Activated CD4-positive, alpha-beta T cell treated with anti-CD3 and anti-CD28 coated beads, Interleukin-2, amount 10 ng/mL, durations not matched to agents 24 days and 14 days (primary cell): ENCODE measurements at places on chromosomes 3 and 15.
A peak's percentile ranks its signal among the peaks of the same experiment; 100 is the strongest.

- no peak for DNase-seq
These were observed 163.2 kb upstream of the P2RY1 start for GRCh38 chr3:152671446-152672319.

DNA sequence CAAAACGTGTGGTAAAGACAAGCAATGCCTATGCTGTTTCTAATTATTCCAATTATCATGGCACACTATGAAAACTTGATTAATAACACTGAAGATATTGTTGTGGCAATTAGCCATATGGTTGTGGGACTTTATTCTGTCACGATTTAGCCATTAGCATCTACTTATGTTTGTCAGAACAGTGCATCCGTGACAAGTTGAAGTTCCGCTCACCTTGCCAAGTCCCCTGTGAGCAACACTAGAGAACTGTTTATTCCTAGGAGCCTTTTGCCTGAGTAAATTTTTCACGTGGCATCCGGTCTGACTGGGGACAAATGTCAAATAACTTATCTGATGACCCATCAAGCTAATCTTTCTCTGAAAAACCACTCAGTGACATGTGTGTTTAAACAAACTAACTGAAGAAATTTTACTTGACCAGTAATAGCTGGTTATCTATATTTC is 403.3 kb downstream of the TBC1D5 start:
- no peak for DNase-seq

DNA sequence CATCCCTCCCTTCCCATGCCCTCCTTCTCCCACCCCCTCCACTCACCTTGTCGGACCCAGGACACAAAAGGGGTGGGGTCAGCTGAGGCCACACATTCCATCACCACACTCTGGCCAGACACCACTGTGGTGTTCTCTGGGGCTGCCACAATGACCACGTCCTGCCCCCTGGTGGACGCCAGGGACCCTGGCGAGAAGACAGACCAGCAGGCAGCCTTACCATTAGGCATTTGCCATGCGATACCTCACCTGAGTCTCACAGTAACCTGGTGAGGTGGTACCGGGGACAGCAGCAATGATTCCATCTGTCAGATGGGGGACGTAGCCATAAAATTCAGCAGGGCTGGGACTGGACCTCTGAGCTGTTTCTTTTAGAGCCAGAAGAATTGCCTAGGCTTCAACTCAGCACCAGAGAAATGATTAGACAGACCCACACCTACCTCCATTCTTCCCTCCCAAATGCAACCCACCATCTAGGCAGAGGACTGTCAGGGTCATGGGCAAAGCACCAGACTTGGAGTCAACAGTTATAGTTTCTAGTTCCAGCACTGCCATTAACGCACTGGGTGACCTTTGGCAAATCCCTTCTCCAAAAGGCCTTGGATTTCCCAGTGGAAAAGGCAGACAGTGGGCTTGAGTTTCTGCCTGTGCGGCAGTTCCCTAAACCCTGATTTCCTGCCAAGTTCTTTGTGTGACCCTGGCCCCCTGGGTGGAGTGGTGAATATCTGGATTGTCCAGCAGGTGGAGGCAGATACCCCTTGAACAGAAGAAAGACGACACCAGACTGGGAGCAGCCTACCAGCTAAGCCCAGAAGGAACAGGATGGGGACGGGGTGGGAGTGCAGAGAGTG is 21.8 kb downstream of the IGDCC4 start:
- DNase-seq, result peak; percentile 83

GRCh38 chr3:67362686-67363085 is 291.7 kb downstream of the SUCLG2 start:
- DNase-seq, result peak; percentile 67

GRCh38 chr3:144923046-144923775 is 951.6 kb downstream of the DIPK2A start:
- no peak for DNase-seq

DNA sequence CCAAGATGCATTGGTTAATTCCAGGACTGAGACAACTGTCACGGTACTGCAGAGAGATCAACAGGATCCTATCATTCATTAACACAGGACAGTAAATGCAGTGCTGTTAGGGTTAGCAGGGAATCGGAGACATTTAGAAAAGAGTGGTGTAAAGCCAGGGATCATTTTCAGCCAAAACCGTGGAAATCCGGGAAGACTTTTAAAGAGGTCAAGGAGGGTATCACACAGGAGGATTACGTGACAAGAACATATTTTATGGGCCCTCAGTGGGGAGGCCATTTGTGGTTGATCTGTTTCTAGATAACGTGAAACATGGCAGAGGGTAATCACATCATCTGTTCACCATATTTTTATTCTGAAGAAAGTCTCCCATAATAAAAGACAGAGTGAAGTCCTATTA is 216.1 kb downstream of the PTPRG start:
- no peak for DNase-seq

DNA sequence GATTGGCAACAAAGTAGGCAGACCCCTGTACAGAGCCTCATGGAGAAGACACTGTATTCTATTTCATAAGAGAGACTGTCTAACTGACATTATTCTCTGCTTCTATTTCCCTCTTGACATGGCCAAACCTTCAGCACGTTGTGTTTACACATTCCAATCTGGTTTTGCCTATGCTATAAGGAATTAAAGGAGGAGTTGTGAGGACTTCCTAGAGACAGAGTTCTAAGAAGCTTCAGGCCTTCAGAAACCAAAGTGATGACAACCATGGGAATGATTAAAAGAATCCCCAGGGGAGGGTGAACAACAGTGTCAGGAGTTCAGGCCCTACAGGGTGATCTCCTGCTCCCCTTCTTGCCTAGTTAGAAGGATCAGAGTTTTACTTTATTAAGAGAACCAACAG is 44.9 kb upstream of the CAPN7 start:
- DNase-seq, result no peak

DNA sequence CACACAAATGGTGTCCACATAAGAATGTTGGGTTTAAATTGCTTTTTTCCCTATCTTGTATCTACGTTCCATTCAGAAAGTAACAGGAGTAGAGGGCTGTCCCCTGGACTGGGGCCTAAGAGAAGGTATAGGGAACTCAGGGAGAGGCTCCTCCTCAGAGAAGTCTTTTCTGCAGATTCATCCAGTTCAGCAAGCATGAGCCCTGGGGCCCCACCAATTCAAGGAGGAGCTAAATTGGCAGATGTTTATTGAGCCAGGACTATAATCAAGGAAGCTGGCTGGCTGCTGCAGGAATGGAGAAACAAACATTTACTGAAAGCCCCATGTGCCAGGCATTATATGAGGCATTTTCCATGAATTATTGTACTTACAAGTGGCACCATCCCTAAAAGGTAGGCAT is 22.1 kb upstream of the LARS2 start:
- no peak for DNase-seq

DNA sequence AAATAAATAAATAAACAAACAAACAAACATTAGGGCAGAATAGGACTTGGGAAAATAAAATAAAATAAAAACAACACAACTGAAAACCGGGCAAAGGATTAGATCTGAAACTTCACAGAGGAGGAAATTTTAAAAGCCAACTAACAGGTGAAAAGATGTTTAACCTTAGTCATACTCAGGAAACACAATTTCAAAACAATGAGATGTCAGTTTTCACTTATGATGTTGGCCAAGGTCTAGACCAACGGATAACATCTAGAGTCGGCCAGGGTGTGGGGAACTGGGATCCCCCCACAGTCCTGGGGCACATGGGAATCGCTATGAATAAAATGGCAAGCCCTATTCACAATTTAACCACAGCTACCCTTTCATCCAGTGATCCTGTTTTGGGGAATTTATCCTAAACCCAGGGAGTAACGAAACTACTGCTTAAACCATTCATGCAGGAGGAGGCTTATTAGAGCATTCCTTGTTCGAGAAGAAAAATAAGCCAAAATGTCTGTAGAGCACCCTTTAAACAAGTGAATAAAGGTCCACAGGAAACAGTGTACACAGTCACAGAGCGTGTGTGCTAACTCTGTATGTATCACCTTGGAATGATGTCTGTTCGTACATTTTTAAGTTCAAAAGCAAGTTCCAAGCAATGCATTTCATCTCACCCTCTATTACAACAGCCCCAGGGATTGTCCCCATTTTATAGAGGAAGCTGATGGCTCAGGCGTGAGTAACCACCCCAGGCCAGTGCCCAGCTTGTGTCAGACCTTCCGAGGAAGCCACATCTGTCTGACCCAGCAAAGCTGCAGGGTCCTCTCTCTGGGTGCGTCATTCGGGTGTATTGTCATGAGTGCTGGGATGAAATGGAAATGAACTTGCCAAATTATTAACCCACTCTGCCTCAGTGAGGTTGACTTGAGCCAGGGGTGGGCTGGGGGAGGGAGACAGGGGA is 6.3 kb upstream of the ANPEP start:
- DNase-seq, result no peak

- no peak for DNase-seq
These were observed 33.0 kb downstream of the CLEC3B start for GRCh38 chr3:45059132-45059531.

DNA sequence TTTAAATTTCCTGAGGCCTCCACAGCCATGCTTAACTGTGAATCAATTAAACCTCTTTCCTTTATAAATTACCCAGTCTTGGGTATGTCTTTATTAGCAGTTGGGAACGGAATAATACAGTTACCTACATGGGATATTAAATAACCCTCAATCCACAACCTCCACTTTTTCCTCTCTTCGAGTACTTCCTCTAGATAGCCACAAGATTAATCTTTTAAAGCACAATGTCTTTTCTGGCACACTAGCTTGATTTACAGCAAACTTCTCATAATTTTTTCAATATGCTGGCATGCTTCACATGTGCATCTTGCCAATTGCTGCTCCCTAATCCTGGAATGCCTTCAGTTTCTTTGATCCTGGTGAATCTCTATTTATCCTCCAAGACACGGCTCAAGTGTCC is 92.2 kb downstream of the P2RY1 start:
- DNase-seq, result no peak

GRCh38 chr3:106228271-106228670 is 359.5 kb upstream of the CBLB start:
- DNase-seq, result peak; percentile 62

GRCh38 chr15:77819851-77820728 is 187.4 kb upstream of the LINGO1 start:
- no peak for DNase-seq

GRCh38 chr3:133987136-133987535 is 42.6 kb downstream of the SLCO2A1 start:
- DNase-seq, result no peak

- DNase-seq, result no peak
These were observed 338.9 kb upstream of the GBE1 start for GRCh38 chr3:82100378-82100777.

DNA sequence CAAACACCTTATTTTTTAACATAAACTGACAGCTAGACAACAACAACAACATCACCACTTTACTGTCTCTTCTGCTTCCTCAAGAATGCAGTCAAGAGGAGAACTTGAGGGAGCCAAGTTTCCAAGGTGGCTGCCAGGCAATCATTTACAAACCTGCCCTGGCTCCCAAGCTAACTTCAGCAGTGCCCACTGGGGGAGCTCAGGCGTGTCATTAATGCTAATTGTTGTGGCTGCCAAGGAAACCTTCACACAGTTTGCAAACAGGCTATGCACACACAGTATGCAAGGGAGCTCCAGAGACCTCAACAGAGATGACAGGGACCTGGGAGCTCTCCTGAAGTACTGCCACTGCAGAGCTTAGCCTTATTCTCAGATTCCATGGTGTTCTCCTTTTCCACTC is 2.1 kb downstream of the DZIP1L start:
- no peak for DNase-seq

GRCh38 chr15:35958975-35959374 is 413.0 kb upstream of the DPH6 start:
- no peak for DNase-seq

DNA sequence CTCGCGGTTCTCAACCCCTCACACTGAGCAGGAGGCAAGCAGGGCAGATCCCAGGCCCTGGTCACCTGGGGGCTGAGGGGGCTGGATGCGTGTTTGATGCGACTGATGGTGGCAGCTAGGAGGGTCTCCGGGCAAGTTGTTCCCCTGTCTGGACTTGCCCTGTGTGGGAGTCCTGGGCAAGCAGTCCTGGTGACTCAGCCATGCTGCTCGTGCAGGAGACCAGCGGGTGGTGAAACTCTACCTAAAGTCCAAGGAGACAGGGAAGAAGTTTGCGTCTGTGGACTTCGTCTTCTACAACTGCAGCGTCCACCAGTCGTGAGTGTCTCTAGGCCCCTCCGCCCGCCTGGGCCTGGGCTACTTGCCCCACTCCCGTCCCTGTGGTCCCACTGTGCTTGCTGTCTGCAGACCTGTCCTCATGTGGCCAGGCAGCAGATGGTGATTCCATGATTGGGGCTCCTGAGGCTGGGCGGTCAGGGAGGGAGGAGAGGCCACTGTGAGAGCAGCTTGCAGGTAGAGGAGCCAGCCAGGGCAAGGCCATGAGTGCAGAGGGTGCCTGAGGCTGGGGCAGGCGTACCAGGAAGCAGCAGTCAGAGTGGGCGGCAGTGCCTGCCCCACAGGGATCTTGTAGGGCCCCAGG is 23.1 kb downstream of the PLXNA1 start:
- DNase-seq, result no peak

GRCh38 chr15:68629519-68630210 is 50.9 kb downstream of the CORO2B start:
- DNase-seq, result no peak

- DNase-seq, result no peak
These were observed 106.3 kb upstream of the BFSP2 start for GRCh38 chr3:133293397-133294110.
